H1 (cell line): ENCODE measurements at places on chromosomes 6 and 20. TPM values are rescaled to one million over a fixed set of nuclear protein-coding genes. Genes with fewer than 3 reads are reported as not detected.

- DNase-seq, result no peak
These were observed 176.0 kb upstream of the FOXQ1 start for GRCh38 chr6:1135726-1136414.

DNA sequence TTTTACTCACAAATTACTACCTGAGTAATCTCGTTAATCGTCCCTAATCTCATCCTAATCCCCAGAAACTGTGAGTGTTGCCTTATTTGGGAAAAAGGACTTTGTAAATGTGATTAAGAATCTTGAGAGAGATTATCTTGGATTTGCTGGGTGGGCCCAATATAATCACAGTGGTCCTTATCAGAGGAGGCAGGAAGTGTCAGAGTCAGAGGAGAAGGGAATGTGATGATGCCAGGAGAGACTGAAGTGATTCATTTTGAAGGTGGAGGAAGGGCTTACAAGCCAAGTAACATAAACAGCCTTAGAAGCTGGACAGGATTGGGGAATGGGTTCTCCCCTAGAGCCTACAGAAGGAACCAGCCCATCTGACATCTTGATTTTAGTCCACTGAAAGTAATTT is 16.7 kb downstream of the RPP21 start:
- no peak for DNase-seq

GRCh38 chr6:119324718-119325117 is 24.8 kb downstream of the MAN1A1 start:
- no peak for DNase-seq

DNA sequence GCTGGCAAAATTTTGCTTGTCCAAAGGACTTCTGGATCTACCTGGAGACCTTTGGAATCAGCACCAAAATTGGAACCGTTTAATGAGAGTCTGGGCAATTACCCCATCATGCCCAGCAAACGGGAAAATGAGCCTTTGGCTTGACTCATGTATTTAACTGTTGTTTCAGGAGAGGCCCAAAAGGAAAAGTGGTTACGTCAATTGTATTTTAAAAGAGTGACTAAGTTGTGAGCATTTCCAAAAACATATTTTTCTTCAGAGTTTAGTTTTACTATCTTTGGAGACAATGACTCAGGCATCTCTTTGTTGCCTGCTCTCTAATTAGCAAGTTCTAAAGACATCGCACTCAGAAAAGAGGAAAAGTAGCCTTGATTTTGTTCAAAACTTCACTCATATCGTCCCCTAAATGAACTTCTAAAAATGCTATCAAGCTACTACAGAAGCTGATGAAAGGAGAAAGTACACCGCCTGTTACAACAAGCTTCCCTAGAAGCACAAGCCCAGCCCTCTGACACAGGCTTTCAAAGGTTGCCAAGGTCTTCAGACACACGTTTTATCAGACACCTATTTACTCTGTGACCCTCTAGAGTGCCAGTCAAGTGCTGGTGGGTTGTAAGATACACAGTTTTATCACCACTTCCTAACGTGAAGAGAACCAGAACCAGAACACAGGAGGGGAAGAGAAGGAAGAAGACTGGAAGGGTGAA is 146.2 kb downstream of the TBX18 start:
- no peak for DNase-seq

DNA sequence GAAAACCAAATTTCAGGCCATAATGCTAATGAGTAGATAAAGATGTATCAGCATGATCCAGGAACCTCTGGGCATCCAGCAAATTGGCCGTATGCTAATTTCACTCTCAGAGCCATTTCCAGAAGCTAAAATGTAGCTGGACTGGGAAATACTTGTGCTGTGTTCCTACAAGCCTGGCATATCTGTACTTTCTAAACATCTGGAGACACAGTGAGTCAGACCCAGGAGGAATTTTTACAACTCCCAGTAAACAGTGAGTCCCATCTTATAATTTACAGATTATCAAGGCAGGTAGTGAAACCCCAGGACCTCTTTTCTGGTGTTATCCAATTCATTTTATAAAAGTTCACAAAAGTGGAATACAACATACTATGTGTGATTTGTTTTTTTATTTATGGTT is 683.0 kb upstream of the ADGRB3 start:
- no peak for DNase-seq

GRCh38 chr6:132614554-132614953 is 9.5 kb downstream of the TAAR2 start:
- DNase-seq, result no peak

- DNase-seq, result no peak
These were observed 66.7 kb downstream of the GCNT2 start for GRCh38 chr6:10587656-10588406.

DNA sequence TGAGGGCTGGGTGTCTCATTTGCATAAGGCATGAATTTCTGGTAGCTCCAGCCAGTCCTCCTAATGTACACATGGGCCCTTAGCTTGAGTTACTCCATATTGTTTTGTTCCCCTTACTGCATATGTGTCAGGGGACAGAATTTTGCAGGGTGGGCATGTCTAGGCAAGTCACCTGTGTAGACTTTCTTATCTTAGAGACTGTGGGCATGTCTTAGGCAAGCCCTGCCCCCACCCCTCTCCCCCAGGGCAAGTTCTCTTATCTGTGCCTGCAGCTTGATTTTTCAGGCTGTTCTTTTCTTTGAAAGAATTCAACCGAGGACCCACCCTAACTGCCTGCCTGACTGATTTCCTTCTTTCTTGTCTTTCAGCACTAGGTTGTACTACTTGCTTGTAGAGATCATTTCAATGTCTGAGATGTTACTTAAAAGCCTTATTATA is 32.1 kb downstream of the NHLRC1 start:
- no peak for DNase-seq

- no peak for DNase-seq
These were observed 173.1 kb downstream of the WDR27 start for GRCh38 chr6:169528755-169529154.

GRCh38 chr20:54065601-54066038 is 4.8 kb downstream of the BCAS1 start:
- no peak for DNase-seq

DNA sequence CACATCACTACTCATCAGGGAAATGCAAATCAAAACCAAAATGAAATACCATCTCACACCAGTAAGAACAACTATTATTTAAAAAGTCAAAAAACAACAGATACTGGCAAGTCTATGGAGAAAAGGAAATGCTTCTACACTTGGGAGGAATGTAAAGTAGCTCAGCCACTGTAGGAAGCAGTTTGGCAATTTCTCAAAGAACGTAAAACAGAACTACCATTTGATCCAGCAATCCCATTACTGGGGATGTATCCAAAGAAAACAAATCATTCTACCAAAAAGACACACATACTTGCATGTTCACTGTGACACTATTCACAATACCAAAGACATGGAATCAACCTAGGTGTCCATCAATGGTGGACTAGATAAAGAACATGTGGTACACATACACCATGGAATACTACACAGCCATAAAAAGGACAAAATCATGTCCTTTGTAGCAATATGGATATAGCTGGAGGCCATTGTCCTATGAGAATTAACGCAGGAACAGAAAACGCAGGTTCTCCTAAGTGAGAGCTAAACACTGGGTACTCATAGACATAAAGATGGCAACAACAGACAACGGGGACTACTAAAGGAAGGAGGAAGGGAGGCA is 260.4 kb downstream of the RNGTT start:
- DNase-seq, result no peak

- DNase-seq, result no peak
These were observed 41.5 kb upstream of the SMIM28 start for GRCh38 chr6:138336221-138336620.

DNA sequence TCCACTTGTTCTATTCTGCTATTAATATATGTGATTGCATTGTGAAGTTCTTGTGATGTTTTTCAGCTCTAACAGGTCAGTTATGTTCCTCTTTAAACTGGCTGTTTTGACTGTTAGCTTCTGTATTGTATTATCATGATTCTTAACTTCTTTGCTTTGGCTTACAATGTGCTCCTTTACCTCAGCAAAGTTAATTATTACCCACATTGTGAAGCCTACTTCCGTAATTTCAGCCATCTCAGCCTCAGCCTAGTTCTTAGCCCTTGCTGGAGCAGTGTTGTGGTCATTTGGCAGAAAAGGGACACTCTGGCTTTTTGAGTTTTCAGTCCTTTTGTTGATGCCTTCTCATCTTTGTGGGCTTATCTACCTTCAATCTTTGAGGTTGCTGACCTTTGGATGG is 440.2 kb downstream of the TBC1D32 start:
- DNase-seq, result no peak

GRCh38 chr6:45686841-45687569 is 309.3 kb upstream of the SUPT3H start:
- DNase-seq, result no peak

DNA sequence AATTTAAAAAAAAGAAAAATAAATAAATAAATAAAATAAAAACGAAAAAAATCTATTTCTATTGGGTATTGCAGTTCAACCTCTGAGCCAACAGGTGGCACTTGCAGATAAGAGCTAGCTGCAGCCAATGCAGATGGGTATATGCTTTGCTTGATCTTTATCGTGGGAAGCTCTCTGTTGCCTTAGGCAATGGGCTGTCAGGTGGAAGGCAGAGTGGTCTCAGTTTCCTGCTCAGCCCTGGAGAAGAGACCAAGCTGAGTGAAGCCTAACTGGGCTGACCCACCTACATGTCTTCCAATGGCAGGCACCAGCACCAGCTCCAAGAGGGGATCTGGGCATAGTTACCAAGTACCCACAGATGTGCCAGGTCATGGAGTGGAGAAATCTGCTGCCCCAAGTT is 95.0 kb downstream of the AK9 start:
- no peak for DNase-seq

- no peak for DNase-seq
These were observed 85.0 kb upstream of the LOC128125822 start for GRCh38 chr6:63487103-63487813.

- no peak for DNase-seq
These were observed 477 bp upstream of the ITPA start for GRCh38 chr20:3208786-3209256.

HNF4A gene
- 0.03 TPM in 1 of 2 replicates, not detected in the other for polyA plus RNA-seq

SUMO4 gene
- 0.09 TPM in 1 of 2 replicates, not detected in the other for polyA plus RNA-seq

TRIM40 gene
- polyA plus RNA-seq, result not detected in 2 replicates

LPA gene
- polyA plus RNA-seq, result 0.08 TPM in 1 of 2 replicates, not detected in the other

ADGRF5 gene
- not detected in 2 replicates for polyA plus RNA-seq

MACROD2 gene
- 0.70 and 1.8 TPM in 2 replicates for polyA plus RNA-seq

SNAP91 gene
- polyA plus RNA-seq, result 0.97 and 1.3 TPM in 2 replicates

LY6G6C gene
- 0.23 and 0.49 TPM in 2 replicates for polyA plus RNA-seq

CCM2L gene
- polyA plus RNA-seq, result 15.8 and 23.1 TPM in 2 replicates

RSPH3 gene
- polyA plus RNA-seq, result 0.58 and 0.60 TPM in 2 replicates

GNMT gene
- polyA plus RNA-seq, result 3.4 and 4.3 TPM in 2 replicates

SERINC3 gene
- 51.7 and 66.0 TPM in 2 replicates for polyA plus RNA-seq

FAXC gene
- 13.6 and 23.2 TPM in 2 replicates for polyA plus RNA-seq

BNIP5 gene
- not detected in 2 replicates for polyA plus RNA-seq
